ENCODE measurements at places on chromosomes 1 and 21. TPM values are rescaled to one million over a fixed set of nuclear protein-coding genes. Genes with fewer than 3 reads are reported as not detected.

GRCh38 chr1:115746021-115746690 is 22.4 kb downstream of the CASQ2 start:
- H3K36me3 ChIP-seq, result no peaks in the 10 kb centered on the region
- DNase-seq, result no peak
- H3K4me1 ChIP-seq, result peaks cover 6% of the 10 kb centered on the region

GRCh38 chr1:203038217-203038741 is 12.0 kb downstream of the PPFIA4 start:
- no peak overlapping the region for H3K27ac ChIP-seq
- no peaks in the 10 kb centered on the region for H3K4me1 ChIP-seq
- no peak overlapping the region for H3K4me3 ChIP-seq
- peak; percentile 18 for DNase-seq

GRCh38 chr1:28428012-28428411 is 58.5 kb downstream of the PHACTR4 start:
- H3K4me1 ChIP-seq, result no peaks in the 10 kb centered on the region
- no peak overlapping the region for H3K27ac ChIP-seq
- no peaks in the 10 kb centered on the region for H3K36me3 ChIP-seq
- H3K4me3 ChIP-seq, result no peak overlapping the region

Gene VWA1
- 82.0 TPM for total RNA-seq

- peaks cover 10% of the 10 kb centered on the region for H3K4me1 ChIP-seq
- H3K4me3 ChIP-seq, result no peak overlapping the region
- peak; percentile 75 for DNase-seq
- H3K27me3 ChIP-seq, result no peaks in the 10 kb centered on the region
Measured at GRCh38 chr1:58870298-58870676, 86.4 kb upstream of the JUN start.

GRCh38 chr1:202585590-202585933 is 124.7 kb downstream of the SYT2 start:
- H3K4me3 ChIP-seq, result no peak overlapping the region
- peaks cover 21% of the 10 kb centered on the region for H3K36me3 ChIP-seq
- peaks cover 50% of the 10 kb centered on the region for H3K4me1 ChIP-seq
- H3K27ac ChIP-seq, result peak overlapping the region; percentile 78
- no peaks in the 10 kb centered on the region for H3K27me3 ChIP-seq

GRCh38 chr1:168688644-168689326 is 40.2 kb downstream of the DPT start:
- DNase-seq, result no peak
- H3K27ac ChIP-seq, result peak overlapping the region; percentile 71
- no peaks in the 10 kb centered on the region for H3K27me3 ChIP-seq

GRCh38 chr21:45333583-45334121 is 46.0 kb upstream of the POFUT2 start:
- H3K4me1 ChIP-seq, result no peaks in the 10 kb centered on the region
- H3K4me3 ChIP-seq, result no peak overlapping the region
- no peak overlapping the region for H3K27ac ChIP-seq
- DNase-seq, result no peak
- no peaks in the 10 kb centered on the region for H3K36me3 ChIP-seq

DNA sequence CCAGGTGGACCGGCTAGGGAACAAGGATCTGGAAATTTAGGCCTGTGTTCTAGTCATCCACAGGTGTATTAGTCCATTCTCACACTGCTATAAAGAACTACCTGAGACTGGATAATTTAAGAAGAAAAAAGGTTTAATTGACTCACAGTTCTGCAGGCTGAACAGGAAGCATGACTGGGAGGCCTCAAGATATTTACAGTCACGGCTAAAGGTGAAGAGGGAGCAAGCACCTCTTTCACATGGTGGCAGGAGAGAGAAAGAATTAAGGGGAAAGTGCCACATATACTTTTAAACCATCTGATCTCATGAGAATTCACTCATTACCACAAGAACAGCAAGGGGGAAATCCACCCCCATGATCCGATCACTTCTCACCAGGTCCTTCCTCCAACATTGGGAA is 174.7 kb upstream of the C1orf105 start:
- DNase-seq, result no peak
- no peak overlapping the region for H3K4me3 ChIP-seq
- no peaks in the 10 kb centered on the region for H3K4me1 ChIP-seq
- no peaks in the 10 kb centered on the region for H3K27me3 ChIP-seq

DNA sequence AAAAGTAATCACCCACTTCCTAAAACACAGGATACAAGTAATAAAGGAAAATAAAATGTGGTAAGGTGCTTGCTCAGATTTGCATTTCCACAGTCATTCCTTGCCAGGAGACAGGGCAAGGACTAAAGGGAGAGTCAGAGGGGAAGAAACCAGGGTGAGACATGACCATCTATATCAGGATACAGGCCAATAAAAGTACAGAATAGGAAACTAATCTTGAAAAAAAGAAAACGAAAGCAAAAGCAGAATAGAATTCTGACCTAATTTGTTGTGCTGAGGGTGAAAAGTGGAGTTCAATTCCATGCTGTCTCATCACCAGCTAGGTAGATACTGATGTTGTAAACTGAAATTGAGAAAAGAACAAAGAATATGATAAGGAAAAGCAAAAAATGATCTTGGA is 27.3 kb downstream of the JMJD4 start:
- H3K4me1 ChIP-seq, result no peaks in the 10 kb centered on the region
- H3K4me3 ChIP-seq, result no peak overlapping the region
- H3K27ac ChIP-seq, result no peak overlapping the region
- no peaks in the 10 kb centered on the region for H3K27me3 ChIP-seq
- H3K36me3 ChIP-seq, result no peaks in the 10 kb centered on the region
- DNase-seq, result no peak

- H3K4me3 ChIP-seq, result no peak overlapping the region
- no peaks in the 10 kb centered on the region for H3K36me3 ChIP-seq
- peaks cover 3% of the 10 kb centered on the region for H3K27me3 ChIP-seq
Measured at GRCh38 chr1:110425612-110426152, 18.2 kb upstream of the LAMTOR5 start.

- H3K27me3 ChIP-seq, result no peaks in the 10 kb centered on the region
- no peaks in the 10 kb centered on the region for H3K4me1 ChIP-seq
- no peak for DNase-seq
- no peak overlapping the region for H3K4me3 ChIP-seq
Measured at GRCh38 chr21:45905196-45905595, 76.4 kb upstream of the COL6A1 start.

DNA sequence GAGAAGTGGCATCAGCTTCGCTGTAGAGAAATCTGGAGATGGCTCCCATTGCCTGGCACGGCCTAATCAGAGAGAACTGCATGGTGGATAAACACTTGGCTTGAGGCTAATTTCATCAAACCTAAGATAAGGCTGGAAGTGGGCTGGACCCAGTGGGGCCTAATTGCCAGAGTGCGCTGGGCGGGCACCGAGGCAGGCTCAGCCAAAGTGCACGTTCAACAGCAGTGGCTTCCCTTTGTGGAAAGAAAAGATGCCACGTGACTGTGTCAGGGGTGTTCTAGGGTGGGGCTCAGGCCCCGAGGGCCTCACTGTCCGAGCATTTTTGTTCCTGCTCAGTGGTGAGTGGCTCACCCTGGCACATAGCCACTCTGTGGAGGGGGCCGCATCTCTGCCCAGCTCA is 5.8 kb downstream of the PLCH2 start:
- H3K27me3 ChIP-seq, result no peaks in the 10 kb centered on the region
- no peak for DNase-seq
- H3K4me1 ChIP-seq, result peaks cover 8% of the 10 kb centered on the region
- no peak overlapping the region for H3K4me3 ChIP-seq

DNA sequence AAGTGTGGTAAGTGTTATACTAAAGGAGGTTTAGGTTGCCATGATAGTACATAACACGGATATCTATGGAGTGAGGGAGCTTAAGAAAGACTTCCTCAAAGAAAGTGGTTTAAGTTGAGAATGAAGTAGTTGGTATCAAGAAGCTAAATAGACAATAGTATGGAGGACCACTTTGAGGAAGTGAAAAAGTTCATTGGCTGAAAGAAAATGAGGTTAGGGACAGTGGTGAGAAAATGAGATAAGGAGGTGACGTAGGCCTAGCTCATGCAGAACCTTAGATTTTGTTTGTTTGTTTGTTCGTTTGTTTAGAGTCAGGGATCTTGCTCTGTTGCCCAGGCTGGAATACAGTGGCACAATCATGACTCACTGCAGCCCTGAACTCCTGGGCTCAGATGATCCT is 72.2 kb upstream of the PPIH start:
- H3K36me3 ChIP-seq, result no peaks in the 10 kb centered on the region
- H3K4me1 ChIP-seq, result no peaks in the 10 kb centered on the region
- H3K27ac ChIP-seq, result no peak overlapping the region
- no peaks in the 10 kb centered on the region for H3K27me3 ChIP-seq

DNA sequence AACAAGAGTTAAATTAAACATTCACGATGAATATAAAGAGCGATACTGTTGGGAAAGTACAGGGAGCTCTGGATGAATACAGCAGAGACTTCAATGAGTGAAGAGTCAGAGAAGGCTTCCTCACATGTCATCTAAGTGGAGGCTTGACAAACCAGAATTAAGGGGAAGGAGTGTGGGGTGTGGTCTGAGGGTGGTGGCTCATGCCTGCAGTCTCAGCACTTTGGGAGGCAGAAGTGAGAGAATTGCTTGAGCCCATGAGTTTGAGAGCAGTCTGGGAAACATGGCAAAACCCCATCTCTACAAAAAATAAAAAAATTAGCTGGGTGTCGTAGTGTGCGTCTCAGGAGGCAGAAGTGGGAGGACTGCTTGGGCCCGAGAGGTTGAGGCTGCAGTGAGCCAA is 8.7 kb downstream of the SDHB start:
- H3K4me1 ChIP-seq, result peaks cover 17% of the 10 kb centered on the region
- no peak overlapping the region for H3K27ac ChIP-seq
- no peak overlapping the region for H3K4me3 ChIP-seq
- no peak for DNase-seq

GRCh38 chr1:207191776-207192175 is 87.7 kb downstream of the C4BPA start:
- no peaks in the 10 kb centered on the region for H3K4me1 ChIP-seq
- H3K27ac ChIP-seq, result no peak overlapping the region

- H3K36me3 ChIP-seq, result no peaks in the 10 kb centered on the region
- H3K27ac ChIP-seq, result no peak overlapping the region
- no peak overlapping the region for H3K4me3 ChIP-seq
- DNase-seq, result no peak
Measured at GRCh38 chr1:94314222-94314858, 77.0 kb upstream of the ARHGAP29 start.

- DNase-seq, result no peak
- H3K27me3 ChIP-seq, result no peaks in the 10 kb centered on the region
- H3K4me3 ChIP-seq, result no peak overlapping the region
- H3K36me3 ChIP-seq, result no peaks in the 10 kb centered on the region
- peaks cover 5% of the 10 kb centered on the region for H3K4me1 ChIP-seq
- H3K27ac ChIP-seq, result no peak overlapping the region
Measured at GRCh38 chr1:52179073-52179472, 37.2 kb downstream of the ZFYVE9 start.

DNA sequence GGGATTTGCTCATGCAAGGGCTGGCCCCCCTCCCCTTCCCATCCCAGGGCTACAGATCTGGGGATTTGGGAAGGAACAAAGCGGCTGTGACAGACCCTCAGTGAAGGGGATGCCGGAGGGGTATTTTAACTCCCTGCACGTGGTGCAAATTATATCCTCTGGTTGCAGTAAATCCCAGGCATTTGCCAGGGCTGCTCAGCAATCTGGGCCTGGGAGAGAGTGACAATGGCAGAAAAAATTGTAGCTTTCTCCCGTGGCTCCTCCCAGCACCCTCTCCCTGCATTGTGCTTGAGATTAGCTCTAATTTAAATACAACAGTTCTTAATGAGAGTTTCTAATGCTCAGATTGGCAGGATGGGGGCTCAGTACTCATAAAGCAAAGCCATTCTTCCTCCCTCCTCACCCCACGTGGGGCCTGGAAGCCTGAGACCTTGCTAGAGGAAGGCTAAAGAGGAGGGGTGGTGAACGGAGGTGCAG is 129.9 kb upstream of the CD34 start:
- H3K4me3 ChIP-seq, result no peak overlapping the region
- H3K27me3 ChIP-seq, result no peaks in the 10 kb centered on the region
- H3K36me3 ChIP-seq, result no peaks in the 10 kb centered on the region

GRCh38 chr21:35510957-35511695 is 462.0 kb upstream of the RUNX1 start:
- no peak overlapping the region for H3K4me3 ChIP-seq
- no peak for DNase-seq
- no peaks in the 10 kb centered on the region for H3K4me1 ChIP-seq

DNA sequence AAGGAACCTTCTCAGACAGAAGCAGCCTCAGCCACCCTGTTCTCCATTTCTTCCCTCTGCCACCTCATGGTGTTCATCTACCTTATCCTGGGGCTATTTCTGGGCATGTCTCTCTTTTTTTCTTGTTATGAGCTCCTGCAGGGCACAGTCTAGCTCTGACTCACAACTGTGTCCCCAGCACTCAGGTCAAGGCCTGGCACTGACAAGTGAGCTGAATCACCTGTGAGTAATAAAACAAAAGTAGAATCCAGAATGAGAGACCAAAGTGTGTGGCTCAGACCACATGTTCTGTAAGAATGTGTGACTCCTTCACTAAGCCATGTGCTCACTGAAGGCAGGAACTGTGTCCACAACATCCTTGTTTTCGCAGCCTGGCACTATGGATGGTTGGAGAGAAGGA is 23.2 kb downstream of the C1orf94 start:
- no peaks in the 10 kb centered on the region for H3K36me3 ChIP-seq
- H3K4me3 ChIP-seq, result no peak overlapping the region
- no peaks in the 10 kb centered on the region for H3K27me3 ChIP-seq
- H3K4me1 ChIP-seq, result no peaks in the 10 kb centered on the region

Gene NR0B2
- total RNA-seq, result 2.7 TPM

- no peak for DNase-seq
- no peak overlapping the region for H3K4me3 ChIP-seq
- H3K27ac ChIP-seq, result no peak overlapping the region
- no peaks in the 10 kb centered on the region for H3K27me3 ChIP-seq
- H3K4me1 ChIP-seq, result no peaks in the 10 kb centered on the region
Measured at GRCh38 chr1:62588000-62588399, 9.3 kb upstream of the ANGPTL3 start.

DNA sequence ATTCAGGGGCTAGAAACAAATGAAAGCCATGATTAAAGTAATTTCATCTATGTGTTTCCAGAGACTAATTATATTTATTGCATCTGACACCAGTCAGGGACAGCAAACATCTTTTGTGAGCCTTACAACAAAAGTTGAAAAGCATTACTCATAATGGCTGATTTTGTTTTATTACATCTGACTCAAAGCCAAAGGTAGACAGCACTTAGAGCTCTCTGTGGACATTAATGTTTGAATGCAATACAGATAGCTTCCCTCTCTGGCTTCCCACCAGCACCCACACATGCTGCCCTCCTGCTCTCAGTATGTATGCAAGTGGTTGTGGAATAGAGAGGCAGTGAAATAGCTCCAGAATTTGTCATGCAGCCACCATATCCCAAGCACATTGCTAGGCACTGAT is 198.7 kb downstream of the SETD4 start:
- H3K27me3 ChIP-seq, result no peaks in the 10 kb centered on the region
- H3K36me3 ChIP-seq, result no peaks in the 10 kb centered on the region
- H3K4me1 ChIP-seq, result peaks cover 25% of the 10 kb centered on the region
- no peak for DNase-seq
- H3K27ac ChIP-seq, result no peak overlapping the region

DNA sequence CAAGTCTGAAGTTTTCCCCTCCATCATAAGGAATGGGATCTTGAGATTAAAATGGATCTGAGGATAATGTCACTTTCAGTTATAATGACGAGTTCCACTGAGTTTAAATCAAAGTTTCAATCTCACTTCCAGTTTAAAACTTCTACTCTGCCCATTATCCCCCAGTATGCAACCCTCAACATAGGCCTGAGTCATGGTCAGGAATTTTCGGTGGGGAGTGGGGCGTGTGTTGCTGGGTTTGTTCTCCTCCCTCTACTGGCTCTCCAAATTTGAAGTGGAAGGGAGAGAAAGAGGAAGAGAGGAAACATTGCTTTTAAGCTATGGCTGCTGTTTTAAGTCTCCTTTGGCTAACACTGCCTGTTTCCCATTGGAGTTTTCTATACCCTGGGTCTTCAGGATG is 152.9 kb downstream of the TM2D1 start:
- H3K4me1 ChIP-seq, result no peaks in the 10 kb centered on the region
- no peak for DNase-seq
- no peaks in the 10 kb centered on the region for H3K36me3 ChIP-seq
- no peak overlapping the region for H3K4me3 ChIP-seq
